ENCODE measurements at places on chromosomes 1 and 21. TPM values are rescaled to one million over a fixed set of nuclear protein-coding genes. Genes with fewer than 3 reads are reported as not detected.

Gene TMEM35B
- 30.3 TPM for polyA plus RNA-seq

Gene F3
- polyA plus RNA-seq, result 5.9 TPM

Gene RXFP4
- not detected for polyA plus RNA-seq

Gene GRHL3
- polyA plus RNA-seq, result 0.34 TPM

Gene IL20
- not detected for polyA plus RNA-seq

Gene APOBEC4
- 0.87 TPM for polyA plus RNA-seq

Gene SLC2A5
- 1.4 TPM for polyA plus RNA-seq

Gene THEM5
- 0.67 TPM for polyA plus RNA-seq

Gene TNFRSF18
- polyA plus RNA-seq, result 0.73 TPM

GRCh38 chr21:35632711-35633110 lies 427.6 kb downstream of the SETD4 start:
- no peak overlapping the region for H3K4me3 ChIP-seq
- H3K27ac ChIP-seq, result no peak overlapping the region
- no peaks in the 10 kb centered on the region for H3K27me3 ChIP-seq
- H3K36me3 ChIP-seq, result no peaks in the 10 kb centered on the region
- H3K4me1 ChIP-seq, result no peaks in the 10 kb centered on the region

DNA sequence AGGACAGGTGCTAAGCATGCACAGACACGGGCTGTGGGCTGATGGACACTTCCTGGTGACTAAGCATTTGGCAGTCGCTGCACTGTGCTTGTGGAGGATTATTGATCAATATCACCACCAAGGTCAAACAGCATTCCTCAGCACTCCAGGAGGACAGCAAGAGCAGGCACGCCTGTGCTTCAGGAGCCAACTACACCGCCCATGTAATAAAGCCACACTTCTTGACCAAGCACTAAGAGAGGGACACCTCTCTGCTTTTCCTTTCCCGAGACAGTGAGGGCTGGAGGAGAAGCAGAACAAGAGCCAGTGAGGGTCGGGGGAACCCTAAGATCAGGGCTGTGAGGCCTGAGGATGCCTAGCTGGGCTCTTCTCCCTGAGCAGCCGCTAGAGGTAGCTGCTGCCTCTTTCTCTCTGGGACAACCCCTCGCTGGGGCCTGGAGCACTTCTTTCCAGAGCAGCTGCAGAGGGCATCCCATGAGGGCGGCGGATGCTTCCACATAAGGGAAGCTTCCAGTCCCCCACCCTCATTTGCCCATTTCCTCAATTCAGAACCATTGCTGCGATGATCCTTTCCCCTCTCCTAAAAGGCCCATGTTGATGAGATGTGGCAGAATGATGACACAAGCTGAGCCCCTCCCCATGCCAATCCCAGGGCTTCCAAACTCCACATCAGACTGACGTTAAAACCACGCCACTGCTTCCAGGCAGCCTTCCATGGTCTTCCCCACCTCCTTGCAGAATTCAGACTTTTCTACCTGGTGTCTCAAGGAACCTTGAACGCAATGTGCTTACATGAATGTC lies 19.1 kb downstream of the RAB7B start:
- no peak for DNase-seq
- peaks cover 7% of the 10 kb centered on the region for H3K4me1 ChIP-seq
- H3K27me3 ChIP-seq, result no peaks in the 10 kb centered on the region
- no peak overlapping the region for H3K4me3 ChIP-seq
- H3K27ac ChIP-seq, result no peak overlapping the region

DNA sequence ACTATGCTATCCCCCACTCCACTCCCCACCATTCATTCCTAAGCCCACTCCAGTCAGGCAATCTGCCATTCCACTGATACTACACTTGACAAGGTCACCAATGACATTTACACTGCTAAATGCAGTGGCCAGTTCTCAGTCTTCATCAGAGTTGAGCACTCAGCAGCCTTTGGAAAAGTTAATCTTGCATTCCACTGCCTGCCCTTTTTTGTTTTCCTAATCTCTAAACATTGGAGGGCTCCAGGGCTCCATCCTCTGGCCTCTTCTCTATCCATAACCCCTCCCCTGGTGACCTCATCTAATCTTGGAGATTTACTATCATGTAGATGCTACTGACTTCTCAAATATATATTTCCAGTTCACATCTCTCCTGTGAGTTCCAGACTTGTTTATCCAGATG lies 70.9 kb upstream of the S1PR1 start:
- peaks cover 15% of the 10 kb centered on the region for H3K4me1 ChIP-seq
- H3K36me3 ChIP-seq, result no peaks in the 10 kb centered on the region
- H3K27me3 ChIP-seq, result no peaks in the 10 kb centered on the region
- no peak overlapping the region for H3K4me3 ChIP-seq
- DNase-seq, result no peak

DNA sequence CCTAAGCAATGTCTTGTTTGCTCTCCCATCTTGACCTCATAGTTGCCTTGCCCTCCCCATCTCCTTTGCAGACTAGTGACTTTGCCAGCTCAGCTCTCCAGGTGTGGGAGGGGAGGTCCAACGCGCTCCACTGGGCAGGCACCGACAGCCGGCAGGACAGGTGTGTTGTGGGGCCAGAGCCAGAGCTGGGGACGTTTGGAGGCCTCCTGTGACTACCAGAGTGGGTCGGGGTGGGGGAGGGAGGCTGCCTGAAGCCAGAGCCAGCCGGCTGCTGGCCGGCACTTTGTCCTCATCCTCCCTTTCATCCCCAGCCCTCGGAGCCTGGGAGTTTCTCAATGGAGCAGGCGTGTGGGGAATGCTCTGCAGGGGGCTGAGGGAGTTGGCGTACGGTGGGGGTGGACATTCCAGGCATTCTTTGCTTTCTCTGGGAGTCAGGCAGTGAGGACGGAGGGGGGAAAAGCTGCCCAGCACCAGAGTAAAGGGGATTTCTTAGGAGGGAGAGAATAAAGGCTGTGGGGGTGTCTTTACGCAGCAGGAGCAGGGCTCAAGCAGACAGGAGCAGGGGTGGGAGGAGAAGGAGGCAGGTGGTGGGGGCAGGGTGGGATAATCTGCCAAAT lies 20.2 kb downstream of the NUAK2 start:
- H3K36me3 ChIP-seq, result no peaks in the 10 kb centered on the region
- H3K4me3 ChIP-seq, result no peak overlapping the region
- peaks cover 6% of the 10 kb centered on the region for H3K4me1 ChIP-seq
- DNase-seq, result peak; percentile 91
- H3K27me3 ChIP-seq, result no peaks in the 10 kb centered on the region

GRCh38 chr1:221643404-221644144 lies 98.3 kb downstream of the DUSP10 start:
- H3K4me3 ChIP-seq, result no peak overlapping the region
- no peak for DNase-seq
- no peak overlapping the region for H3K27ac ChIP-seq
- no peaks in the 10 kb centered on the region for H3K36me3 ChIP-seq
- H3K27me3 ChIP-seq, result no peaks in the 10 kb centered on the region

DNA sequence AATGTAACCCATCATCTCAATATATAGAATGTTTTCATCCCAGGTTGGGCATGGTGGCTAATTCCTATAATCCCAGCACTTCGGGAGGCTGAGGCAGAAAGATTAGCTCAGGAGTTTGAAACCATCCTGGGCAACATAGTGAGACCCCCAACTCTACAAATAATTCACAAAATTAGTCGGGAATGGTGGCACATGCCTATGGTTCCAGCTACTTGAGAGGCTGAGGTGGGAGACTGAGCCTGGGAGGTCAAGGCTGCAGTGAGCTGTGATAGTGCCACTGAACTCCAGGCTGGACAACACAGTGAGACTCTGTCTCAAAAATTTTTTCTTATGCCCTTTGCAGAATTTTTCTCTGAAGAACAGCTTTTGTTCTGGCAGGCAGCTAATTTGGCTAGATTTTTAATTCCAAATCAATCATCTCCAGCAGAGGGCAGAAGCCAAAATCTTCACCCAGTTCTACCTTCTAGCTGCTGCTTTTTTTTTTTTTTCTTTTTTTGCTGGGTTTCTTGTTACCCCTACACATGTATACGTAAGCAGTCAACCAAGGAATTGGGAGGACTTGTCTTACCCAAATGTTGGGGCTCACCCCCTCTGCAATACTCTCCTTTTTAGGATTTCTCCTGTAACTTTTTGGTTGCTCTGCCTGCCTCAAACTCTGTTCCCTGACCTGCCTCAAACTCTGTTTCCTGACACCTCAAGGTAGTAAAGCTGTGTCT lies 2.7 kb upstream of the RAD54L start:
- no peak overlapping the region for H3K4me3 ChIP-seq
- no peaks in the 10 kb centered on the region for H3K27me3 ChIP-seq
- peaks cover 17% of the 10 kb centered on the region for H3K4me1 ChIP-seq
- no peaks in the 10 kb centered on the region for H3K36me3 ChIP-seq
- no peak for DNase-seq

- no peak for DNase-seq
- H3K27me3 ChIP-seq, result no peaks in the 10 kb centered on the region
- H3K4me1 ChIP-seq, result peaks cover 18% of the 10 kb centered on the region
- H3K4me3 ChIP-seq, result no peak overlapping the region
- H3K36me3 ChIP-seq, result no peaks in the 10 kb centered on the region
Observed at GRCh38 chr1:64969305-64970046, 3.1 kb upstream of the JAK1 start.

- no peak overlapping the region for H3K4me3 ChIP-seq
- no peak for DNase-seq
- no peaks in the 10 kb centered on the region for H3K4me1 ChIP-seq
Observed at GRCh38 chr1:220255204-220255603, 17.0 kb downstream of the RAB3GAP2 start.

GRCh38 chr1:20708057-20708456 lies 9.8 kb downstream of the KIF17 start:
- H3K4me3 ChIP-seq, result no peak overlapping the region
- DNase-seq, result no peak
- no peaks in the 10 kb centered on the region for H3K36me3 ChIP-seq
- H3K27ac ChIP-seq, result no peak overlapping the region
- H3K4me1 ChIP-seq, result no peaks in the 10 kb centered on the region

- H3K27me3 ChIP-seq, result peaks cover 16% of the 10 kb centered on the region
- no peaks in the 10 kb centered on the region for H3K36me3 ChIP-seq
- H3K4me1 ChIP-seq, result no peaks in the 10 kb centered on the region
- no peak for DNase-seq
Observed at GRCh38 chr1:209815490-209815889, 9.5 kb upstream of the IRF6 start.

- no peaks in the 10 kb centered on the region for H3K36me3 ChIP-seq
- no peak for DNase-seq
- H3K4me3 ChIP-seq, result no peak overlapping the region
- H3K27ac ChIP-seq, result no peak overlapping the region
- no peaks in the 10 kb centered on the region for H3K27me3 ChIP-seq
Observed at GRCh38 chr1:217153361-217153760, 430.1 kb upstream of the ESRRG start.

DNA sequence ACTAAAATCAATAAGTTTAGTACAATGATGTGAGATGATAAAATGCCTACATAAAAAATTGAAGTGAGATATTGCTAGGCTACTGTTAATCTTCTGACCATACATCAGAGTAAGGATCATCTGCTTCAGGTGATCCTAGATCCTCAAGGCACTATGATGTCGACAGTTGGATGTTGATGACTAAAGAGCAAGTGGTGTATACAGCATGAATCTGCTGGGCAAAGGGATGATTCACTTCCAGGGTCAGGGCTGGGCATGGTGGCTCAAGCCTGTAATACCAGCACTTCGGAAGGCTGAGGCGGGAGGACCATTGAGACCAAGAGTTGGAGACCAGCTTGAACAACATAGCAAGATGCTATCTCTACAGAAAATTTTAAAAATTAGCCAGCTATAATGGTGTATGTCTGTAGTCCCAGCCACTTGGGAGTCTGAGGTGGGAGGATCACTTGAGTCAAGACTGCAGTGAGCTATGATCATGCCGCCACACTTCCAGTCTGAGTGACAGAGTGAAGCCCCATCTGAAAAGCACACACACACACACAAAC lies 24.6 kb downstream of the NUF2 start:
- H3K4me3 ChIP-seq, result no peak overlapping the region
- H3K27ac ChIP-seq, result no peak overlapping the region
- H3K36me3 ChIP-seq, result no peaks in the 10 kb centered on the region

GRCh38 chr1:68223687-68224086 lies 8.6 kb downstream of the WLS start:
- no peaks in the 10 kb centered on the region for H3K36me3 ChIP-seq
- no peaks in the 10 kb centered on the region for H3K27me3 ChIP-seq
- H3K4me3 ChIP-seq, result no peak overlapping the region
- DNase-seq, result no peak
- peaks cover 9% of the 10 kb centered on the region for H3K4me1 ChIP-seq
- H3K27ac ChIP-seq, result no peak overlapping the region

DNA sequence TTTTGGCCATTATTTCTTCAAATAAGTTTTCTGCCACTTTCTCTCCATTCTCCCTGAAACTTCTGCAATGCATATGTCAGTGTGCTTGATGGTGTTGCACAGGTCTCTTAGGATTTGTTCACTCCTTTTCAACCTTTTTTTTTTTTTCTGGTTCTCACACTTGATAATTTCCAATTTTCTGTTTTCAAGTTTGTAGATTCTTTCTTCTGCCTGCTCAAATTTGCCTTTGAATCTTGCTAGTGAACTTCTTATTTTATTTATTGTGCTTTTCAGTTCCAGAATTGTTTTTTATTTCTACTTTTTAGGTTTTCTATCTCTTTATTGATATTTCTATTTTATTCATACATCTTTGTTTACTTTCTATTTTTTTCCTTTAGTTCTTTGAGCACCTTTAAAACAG lies 48.4 kb upstream of the PTPRC start:
- H3K27me3 ChIP-seq, result no peaks in the 10 kb centered on the region
- no peak overlapping the region for H3K4me3 ChIP-seq
- no peak for DNase-seq
- H3K27ac ChIP-seq, result no peak overlapping the region
- no peaks in the 10 kb centered on the region for H3K4me1 ChIP-seq
- H3K36me3 ChIP-seq, result no peaks in the 10 kb centered on the region

DNA sequence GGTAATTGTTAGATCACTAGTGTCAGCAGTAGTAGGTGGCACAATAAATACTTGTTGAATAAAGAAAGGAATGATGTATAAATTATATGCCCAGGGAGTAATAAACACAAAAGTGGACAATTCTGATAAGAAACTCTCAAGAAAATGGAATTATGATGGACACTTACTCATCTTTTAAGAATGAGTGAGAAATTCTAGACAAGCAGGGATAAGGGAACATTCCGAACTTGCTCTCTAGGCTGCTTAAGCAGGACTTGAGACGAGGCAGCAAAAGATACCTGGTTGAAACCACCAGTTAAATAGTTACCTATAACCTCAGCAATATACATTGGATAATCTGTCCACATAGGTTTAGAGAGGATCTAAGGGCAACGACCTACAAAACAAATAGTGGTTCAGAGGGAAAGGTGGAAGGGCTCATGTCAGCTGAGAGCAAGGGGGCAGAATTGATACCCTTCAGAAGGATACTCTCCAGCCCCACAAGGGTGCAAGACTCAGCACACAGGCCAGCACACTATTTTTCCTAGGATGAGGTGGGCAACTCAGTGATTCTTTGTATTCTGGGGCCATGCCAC lies 46.3 kb downstream of the XCL2 start:
- H3K27ac ChIP-seq, result no peak overlapping the region
- H3K4me1 ChIP-seq, result no peaks in the 10 kb centered on the region
- H3K27me3 ChIP-seq, result no peaks in the 10 kb centered on the region

GRCh38 chr1:53342735-53343470 lies 15.0 kb upstream of the LRP8 start:
- no peaks in the 10 kb centered on the region for H3K36me3 ChIP-seq
- DNase-seq, result no peak
- no peak overlapping the region for H3K4me3 ChIP-seq

Data from left lung (tissue), 14 donors.